ENCODE measurements at places on chromosomes 6 and 20.
A peak's percentile ranks its signal among the peaks of the same experiment; 100 is the strongest.

GRCh38 chr20:12159261-12159660, 241.6 kb downstream of the BTBD3 start:
- no peak for DNase-seq

- peak; percentile 48 for DNase-seq
Observed at GRCh38 chr6:16770701-16771569, 9.7 kb upstream of the ATXN1 start.

- no peak for DNase-seq
Observed at GRCh38 chr20:38181971-38182370, 16.9 kb upstream of the TGM2 start.

GRCh38 chr6:14231501-14232280, 114.1 kb downstream of the CD83 start:
- no peak for DNase-seq

- peak; percentile 80 for DNase-seq
Observed at GRCh38 chr6:144265390-144265789, 19.7 kb upstream of the UTRN start.

DNA sequence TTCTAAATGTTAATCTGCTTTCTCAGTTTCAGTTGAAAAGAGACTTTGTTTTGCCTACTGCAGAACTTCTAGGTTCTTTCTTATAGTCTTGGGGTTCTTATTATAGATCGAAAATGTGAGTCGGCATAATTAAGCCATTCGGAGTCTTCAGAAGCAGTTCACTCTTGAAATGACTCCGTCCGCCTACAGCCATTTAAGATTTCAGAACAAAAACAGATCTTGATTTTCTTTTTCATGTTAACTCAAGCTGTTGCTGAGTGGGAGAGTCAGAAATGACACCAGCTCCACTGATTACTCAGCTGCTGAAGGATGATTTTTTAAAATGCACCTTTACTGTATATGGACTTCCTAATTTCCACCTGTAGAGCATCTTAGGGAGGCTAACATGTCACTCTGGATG, 15.9 kb downstream of the PRDM1 start:
- no peak for DNase-seq

DNA sequence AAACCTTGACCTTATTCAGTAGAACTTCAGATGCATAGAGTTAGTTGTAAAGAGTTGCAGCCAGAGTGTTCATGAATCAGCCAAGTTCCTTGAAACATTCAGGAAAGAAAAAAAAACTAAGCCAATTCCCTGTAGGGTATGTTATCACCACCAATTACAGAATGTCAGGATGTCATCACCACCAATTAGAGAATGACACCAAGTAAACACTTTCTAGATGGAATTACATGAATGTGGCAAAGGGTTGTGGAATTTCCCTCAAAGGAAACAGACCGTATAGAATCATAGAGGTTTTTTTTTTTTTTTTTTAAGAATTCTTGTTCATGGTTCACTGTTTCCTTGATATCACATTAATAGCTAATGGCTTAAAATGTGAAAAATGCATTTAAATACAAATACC, 472.1 kb upstream of the RNF217 start:
- DNase-seq: peak; percentile 80

- peak; percentile 13 for DNase-seq
Observed at GRCh38 chr6:31304683-31305082, 32.8 kb upstream of the HLA-C start.

DNA sequence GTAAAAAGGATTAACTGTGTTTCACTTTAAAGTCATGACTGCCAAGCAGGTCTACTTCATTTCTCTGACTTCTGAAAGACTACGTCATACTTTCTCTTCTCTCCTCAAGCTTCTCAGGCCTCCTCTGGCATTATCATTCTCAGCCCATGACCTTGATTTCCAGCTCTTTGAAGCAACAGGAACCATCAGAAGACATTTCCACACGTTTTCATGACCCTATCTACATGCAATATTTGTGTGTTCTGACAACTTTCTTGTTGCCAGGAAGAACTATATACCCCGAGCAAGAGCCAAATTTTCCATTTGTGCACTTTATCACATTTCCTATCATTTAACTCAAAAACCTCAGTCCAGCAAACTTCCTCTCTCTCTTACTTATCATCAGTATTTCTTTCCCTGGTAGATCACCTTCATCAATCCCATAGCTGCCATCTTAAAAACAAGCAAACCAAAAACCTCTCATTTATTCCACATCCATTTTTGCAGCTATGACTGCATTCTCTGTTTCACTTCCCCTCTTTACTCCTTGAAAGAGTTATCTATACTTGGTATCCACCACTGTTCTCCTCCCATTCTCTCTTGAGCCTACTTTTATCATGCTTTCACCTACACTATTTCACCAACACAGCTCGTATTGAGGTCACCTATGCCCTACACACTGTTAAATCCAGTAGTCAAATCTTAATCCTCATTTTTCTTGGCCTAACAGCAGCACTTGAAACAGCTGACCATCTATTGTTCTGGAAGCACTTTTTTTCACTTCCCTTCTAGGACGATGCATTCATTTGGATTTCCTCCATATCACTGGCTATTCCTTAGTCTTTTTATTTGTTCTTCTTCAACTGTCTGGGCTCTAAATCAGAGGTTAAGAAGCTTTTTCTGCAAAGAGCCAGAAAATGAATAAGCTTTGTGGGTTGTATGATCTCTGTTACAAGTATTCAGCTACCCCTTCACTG, 47.1 kb downstream of the STX7 start:
- DNase-seq: no peak

DNA sequence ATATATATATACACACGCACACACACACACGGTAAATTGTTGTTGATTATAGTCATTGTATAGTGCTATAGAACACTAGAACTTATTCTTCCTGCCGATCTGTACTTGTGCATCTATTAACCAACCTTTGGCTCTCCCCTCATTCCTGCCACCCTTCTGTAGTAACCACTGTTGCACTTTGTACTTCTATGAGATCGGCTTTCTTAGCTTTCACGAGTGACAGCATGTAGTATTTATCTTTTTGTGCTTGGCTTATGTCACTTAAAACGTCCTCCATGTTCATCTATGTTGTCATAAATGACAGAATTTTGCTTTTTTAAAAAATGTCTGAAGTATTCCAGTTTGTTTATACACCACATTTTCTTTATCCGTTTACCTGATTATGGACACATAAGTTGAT, 20.9 kb upstream of the DYNLRB1 start:
- DNase-seq: no peak
